ENCODE measurements at places on chromosomes 7 and 10. TPM values are rescaled to one million over a fixed set of nuclear protein-coding genes. Genes with fewer than 3 reads are reported as not detected.

Gene CALY
- not detected for total RNA-seq

Gene PGAM2
- not detected for total RNA-seq

Gene RHOBTB1
- 10.9 TPM for total RNA-seq

Gene MLXIPL
- 1.3 TPM for total RNA-seq

Gene ADRB1
- 8.8 TPM for total RNA-seq

Gene FRAT1
- 10.9 TPM for total RNA-seq

Gene NPFFR1
- 2.2 TPM for total RNA-seq

Gene TMEM184A
- 11.8 TPM for total RNA-seq

Gene HABP2
- 1.2 TPM for total RNA-seq

Gene SLC39A12
- not detected for total RNA-seq

Gene TMEM270
- total RNA-seq: not detected

Gene KIAA1549
- total RNA-seq: 5.5 TPM

Gene CPEB3
- 4.3 TPM for total RNA-seq

Gene IFIT1B
- 3.7 TPM for total RNA-seq

Gene FFAR4
- 4.7 TPM for total RNA-seq

Gene ANKMY2
- 26.2 TPM for total RNA-seq

Gene LRMDA
- total RNA-seq: 15.5 TPM

Gene SPDYE2B
- total RNA-seq: not detected

Gene OPN4
- not detected for total RNA-seq

Gene LIPJ
- total RNA-seq: 0.14 TPM

Gene RSPH10B
- 9.8 TPM for total RNA-seq

Gene ANKRD30A
- total RNA-seq: not detected

Gene IPMK
- total RNA-seq: 5.5 TPM

Gene WDR37
- total RNA-seq: 16.4 TPM

Gene ECD
- total RNA-seq: 29.5 TPM

Gene CNPY1
- total RNA-seq: not detected

Gene ZCWPW1
- 5.6 TPM for total RNA-seq

Gene TBC1D12
- 29.0 TPM for total RNA-seq

Gene FXYD4
- total RNA-seq: not detected

Gene ACTR3C
- total RNA-seq: 34.2 TPM

Gene ZNRF2
- total RNA-seq: 19.0 TPM

Gene VWDE
- total RNA-seq: 1.7 TPM

Gene GUSB
- 68.4 TPM for total RNA-seq

Gene CPVL
- total RNA-seq: 18.1 TPM

Gene MUC12
- total RNA-seq: 2.0 TPM

Gene HACD1
- 31.9 TPM for total RNA-seq

Gene LRRC4
- total RNA-seq: 5.8 TPM

Gene YAE1
- 31.7 TPM for total RNA-seq

Gene PAX4
- total RNA-seq: not detected

Gene HPS1
- total RNA-seq: 89.5 TPM

Gene ADAM22
- 17.7 TPM for total RNA-seq

Gene CASP7
- 48.2 TPM for total RNA-seq

Gene FKBP9
- total RNA-seq: 118 TPM

Gene LMOD2
- total RNA-seq: not detected

Gene MMD2
- total RNA-seq: not detected

Gene CDHR1
- total RNA-seq: 0.46 TPM

Gene SPDYE2
- 0.23 TPM for total RNA-seq

Gene HOXA7
- total RNA-seq: 1.1 TPM

Gene SEMA4G
- total RNA-seq: 3.0 TPM

Gene WNT2
- 24.3 TPM for total RNA-seq

Gene FAM25C
- not detected for total RNA-seq

Gene ASB15
- total RNA-seq: not detected

Gene SFRP4
- 2.5 TPM for total RNA-seq

Gene GPR85
- total RNA-seq: 1.8 TPM

Gene PKD2L1
- 0.46 TPM for total RNA-seq

Gene RADIL
- total RNA-seq: 9.3 TPM

Gene PLPP4
- 0.18 TPM for total RNA-seq

Gene RBP4
- total RNA-seq: 35.4 TPM

All from lung (tissue), 17 donors.